ENCODE measurements at places on chromosomes 16 and 17.

DNA sequence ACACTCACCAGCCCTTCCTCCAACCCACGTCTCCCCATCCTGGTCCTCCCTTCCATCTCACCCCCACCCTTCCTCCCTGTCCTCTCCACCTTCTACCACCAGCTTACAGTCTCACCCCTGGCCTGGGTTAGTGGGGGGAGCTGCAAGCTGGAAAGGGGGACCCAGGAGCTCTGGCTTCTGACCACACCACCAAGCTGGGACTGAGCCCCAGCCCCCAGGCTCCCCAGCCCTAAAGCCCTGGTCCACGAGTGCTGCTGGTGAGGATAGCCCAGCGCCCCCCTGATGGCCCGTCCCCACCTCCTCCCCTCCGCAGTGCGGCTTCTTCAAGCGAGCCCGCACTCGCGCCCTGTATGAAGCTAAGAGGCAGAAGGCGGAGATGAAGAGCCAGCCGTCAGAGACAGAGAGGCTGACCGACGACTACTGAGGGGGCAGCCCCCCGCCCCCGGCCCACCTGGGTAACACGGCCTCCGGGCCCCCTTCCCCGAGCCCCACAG is 7.2 kb upstream of the PDK2 start:
- DNase-seq, result no peak

DNA sequence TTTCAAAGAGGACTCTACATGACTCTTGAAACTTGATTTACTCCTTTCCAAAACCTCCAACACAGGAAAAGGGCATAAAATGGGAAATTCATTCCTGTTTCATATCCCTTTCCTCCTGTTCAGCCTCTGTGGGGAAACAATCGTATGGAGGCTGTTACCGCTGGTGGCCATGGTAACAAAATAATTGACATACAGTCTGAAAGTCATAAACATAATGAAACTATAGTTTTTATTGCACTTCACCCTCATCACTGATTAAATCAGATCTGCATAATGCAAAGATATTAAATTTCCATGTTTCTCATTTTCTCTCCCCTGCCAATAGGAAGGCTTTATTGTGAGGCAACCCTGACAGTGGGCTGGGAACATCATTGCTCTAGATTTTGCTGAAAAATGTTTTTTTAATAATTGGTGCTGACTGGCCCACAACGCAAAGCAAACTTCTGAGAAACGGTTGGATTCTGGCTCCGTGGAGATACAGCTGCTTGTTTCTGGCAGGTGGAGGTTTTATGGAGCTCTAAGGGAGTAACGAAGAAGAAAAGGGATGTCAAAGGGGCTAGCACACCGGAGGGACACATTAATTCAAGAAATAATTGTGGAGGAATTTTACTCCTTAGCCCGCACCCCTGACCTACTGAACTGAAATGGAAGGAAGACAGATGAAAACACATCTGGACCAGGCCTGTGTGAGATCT is 154.2 kb upstream of the SHISA6 start:
- DNase-seq, result no peak

DNA sequence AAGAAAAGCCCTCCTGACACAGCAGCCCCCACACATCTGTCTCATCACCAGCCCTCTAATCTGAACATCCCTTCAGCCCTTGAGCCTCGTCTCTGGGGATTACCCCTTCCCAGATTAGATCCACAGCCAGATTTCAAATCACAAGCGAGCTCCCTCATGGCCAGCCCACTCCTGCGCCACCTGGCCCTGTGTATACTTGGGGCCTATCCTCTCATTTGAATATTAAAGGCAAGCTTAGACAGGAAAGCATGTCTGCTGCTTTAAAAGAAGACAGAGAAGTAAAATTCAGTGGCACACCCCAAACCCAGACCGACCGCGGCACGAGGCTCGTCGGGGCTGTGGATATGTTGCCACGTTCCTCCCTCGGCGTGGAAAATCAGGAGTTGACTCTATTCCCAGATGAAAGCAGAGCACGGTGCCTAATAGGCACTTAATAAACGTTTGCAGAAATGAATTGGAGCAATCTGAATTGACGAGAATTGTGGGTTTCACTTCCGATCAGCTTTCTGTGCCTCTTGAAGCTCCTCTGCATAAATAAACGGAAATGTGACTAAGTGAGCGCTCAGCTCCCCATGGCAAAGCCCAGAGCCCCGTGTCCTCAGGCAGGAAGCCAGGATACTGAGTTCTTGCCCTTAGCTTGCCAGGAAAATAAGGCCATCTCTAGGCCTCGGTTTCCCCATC is 108.0 kb downstream of the CCDC182 start:
- no peak for DNase-seq

GRCh38 chr17:47720754-47721533 is 12.1 kb upstream of the TBX21 start:
- DNase-seq, result no peak

DNA sequence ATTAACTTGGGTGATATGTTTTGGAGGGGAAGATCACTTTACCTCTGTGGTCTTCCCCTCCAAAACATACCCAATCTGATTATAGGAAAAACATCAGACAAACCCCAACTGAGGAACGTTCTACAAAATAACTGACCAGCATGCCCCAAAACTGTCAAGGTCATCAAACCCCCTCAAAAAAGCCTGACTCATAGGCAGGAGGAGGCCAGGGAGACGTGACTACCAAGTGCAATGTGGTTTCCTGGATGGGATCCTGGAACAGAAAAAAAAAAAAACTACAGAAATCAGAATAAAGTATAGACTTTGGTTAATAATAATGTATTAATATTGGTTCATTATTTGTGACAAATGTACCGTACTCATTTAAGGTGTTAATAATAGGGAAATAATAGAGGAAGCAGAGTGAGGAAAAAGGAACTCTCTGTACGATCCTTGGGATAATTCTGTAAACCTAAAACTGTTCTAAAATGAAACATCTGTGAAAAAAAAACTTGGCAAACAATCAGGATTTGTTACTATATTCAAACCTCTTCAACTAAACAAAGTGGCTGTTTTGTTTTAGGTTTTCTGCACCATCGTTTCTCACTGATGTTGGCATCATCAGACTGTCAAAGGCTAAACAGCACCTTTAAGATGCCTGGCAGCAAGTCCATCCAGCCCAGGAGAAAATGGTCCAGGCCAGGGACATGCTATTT is 266.7 kb upstream of the SDK2 start:
- no peak for DNase-seq

DNA sequence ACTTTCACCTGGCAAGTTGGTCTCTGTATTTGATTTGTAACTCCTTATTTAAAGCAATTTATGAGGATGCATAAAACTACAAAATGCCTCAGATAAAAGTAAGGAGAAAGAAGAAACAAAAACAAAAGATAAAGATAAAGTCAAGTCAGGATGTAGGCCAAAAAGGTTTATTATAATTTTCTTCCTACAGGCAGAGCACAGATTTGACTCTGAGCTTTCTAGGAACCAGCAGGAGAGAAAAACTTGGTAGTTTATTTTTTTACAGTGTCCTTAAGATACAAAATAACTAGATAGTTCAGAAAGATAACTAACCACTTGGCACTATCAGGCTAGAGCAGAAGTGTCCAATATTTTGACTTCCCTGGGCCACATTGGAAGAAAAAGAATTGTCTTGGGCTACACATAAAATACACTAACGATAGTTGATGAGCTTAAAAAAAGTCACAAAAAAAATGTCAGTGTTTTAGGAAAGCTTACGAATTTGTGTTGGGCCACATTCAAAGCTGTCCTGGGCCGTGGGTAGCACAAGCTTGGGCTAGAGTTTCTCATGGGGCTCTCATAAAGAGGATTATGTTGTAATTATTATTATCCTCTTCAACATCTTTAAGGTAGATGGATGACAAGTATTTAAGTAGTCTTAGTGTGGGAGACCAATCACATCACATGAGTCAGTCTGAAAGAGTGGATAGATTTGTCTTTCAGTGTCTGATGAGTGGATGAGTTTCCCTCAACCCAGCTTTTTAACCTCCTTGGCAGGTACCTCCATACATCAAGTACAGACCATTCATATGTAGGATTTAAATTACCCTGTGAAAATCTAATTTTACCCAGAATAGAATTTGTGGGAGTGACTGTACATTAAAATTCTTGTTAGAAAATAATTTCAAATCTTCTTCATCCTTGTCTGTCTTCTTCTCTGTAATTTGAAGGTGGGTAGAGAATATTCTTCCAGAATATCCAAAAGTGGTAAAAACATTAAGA is 17.0 kb downstream of the PAFAH1B1 start:
- DNase-seq, result no peak

DNA sequence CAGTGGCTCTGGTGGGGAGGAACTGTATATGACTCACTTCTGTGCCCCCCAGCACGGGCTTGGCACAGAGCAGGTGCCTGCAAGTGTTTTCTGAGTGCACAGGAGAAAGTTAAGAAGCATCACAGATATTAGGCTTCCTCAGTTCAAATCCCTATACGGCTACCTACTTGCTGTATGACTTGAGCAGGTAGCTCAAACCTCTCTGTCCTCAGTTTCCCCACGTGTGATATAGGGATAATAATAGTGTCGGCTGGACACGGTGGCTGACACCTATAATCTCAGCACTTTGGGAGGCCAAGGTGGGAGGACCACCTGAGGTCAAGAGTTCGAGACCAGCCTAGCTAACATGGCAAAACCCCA is 95.7 kb downstream of the C16orf78 start:
- no peak for DNase-seq

DNA sequence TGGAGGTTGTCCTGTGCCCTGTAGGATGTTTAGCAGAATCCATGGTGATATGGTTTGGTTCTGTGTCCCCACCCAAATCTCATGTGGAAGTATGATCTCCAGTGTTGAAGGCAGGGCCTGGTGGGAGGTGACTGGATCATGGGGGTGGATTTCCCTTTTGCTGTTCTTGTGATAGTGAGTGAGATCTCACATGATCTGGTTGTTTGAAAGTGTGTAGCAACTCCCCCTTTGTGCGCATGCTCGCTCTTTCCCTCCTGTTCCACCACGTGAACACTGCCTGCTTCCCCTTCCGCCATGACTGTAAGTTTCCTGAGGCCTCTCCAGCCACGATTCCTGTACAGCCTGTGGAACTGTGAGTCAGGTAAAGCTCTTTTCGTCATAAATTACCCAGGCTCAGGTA is 61.9 kb downstream of the ARHGAP17 start:
- no peak for DNase-seq

- no peak for DNase-seq
Measured at GRCh38 chr16:68429076-68429854, 19.0 kb downstream of the SMPD3 start.
